Daoy (cell line): ENCODE measurements at places on chromosomes 7 and 10.

DNA sequence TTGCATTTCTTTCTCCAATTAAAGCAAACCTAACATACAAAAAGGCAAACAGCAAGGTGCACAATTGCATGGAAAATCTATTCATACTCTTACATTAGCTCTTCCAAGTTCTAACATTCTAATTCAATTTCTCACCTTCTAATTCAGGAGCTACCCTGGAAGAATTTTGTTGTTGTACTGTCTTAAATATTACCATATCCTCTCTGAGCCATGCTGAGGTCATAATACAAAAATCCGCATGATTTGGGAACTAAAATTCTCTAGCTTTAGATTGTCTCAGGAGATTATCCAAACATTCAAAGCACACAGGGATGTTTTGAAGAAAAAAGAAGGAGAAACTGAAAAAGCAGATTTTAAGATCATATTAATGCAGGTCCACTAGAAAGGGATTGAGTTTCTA, 229.9 kb downstream of the KIAA1217 start:
- no peak for DNase-seq

GRCh38 chr10:72242675-72243074, 26.6 kb upstream of the ASCC1 start:
- peak; percentile 64 for DNase-seq

DNA sequence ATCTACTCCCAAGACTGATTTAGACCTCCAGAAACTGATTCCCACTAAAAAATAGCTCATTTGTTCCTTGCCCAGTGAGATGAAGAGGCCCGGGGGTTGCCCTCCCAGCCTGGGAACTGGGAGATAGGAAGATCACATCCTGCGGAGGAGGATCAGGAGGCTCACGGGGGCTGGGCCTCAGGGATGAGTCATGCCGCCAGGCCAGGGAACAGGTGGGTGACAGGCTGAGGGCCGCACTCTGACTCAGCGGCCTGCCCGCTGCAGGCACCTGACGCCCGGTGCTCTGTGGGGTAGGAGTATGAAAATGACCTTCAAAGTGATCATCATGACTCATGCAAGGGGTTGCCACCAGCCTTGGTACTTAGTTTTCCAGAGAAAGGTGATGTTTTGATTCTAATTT, 104.5 kb upstream of the ZPBP start:
- DNase-seq = peak; percentile 90

DNA sequence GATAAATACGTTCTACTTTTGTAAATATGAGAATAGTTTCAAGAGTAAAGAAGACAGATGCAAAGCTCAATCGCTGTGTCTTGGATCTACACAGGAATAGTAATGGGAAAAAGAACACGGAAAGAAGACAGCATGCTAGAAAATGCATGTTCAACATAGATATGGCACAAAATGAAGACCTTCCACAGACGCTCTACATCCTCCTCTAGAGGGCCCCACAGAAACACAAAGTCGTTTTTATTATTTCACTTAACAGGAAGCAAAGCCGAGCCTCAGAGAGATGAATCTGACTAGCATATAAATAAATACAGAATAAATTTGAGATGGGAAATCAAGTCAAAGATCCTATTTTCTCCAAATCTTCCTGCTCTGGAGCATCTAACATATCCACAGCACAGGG, 292.6 kb downstream of the PARD3 start:
- peak; percentile 28 for DNase-seq

- DNase-seq = no peak
Measured at GRCh38 chr7:95316588-95316987, 7.7 kb downstream of the PON1 start.

DNA sequence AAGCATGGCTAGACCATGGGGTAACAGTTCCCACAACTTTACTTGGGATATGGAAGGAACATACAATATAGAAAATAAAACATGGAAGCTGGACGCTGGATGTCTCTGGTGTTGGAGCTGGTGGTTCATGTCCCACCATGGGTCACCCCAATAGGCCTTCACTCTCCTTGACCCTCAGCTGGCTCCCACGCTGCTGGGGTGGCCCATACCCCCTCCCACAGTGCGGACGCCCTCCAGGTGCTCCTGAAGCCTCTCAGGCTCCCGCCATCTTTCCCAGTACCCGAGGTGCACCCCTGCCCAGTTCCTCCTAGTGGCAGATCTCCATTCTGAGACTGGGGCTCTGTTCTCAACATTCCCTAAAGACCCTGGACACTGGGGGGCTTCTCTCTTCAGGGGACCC, 5.8 kb upstream of the CPA1 start:
- DNase-seq = no peak

DNA sequence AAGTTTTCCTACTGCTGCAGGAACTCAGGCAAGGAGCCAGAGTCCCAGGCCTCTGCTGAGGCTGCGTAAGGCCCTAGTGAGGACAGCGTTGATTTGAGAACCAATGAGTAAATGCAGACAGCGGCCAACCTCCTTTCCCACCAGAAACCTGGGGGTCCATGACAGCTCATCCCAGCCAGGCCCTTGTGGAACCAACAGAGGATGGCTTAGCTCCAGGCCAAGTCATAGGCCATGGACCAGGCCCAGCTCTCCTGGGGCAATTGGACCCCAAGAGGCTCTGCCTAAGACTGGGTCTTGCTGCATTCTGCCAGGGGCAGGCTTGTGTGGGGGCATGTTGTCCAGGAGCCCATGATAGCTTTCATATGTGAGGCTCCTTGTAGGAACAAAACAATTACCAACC, 65.4 kb upstream of the PPP1R3C start:
- DNase-seq = no peak

DNA sequence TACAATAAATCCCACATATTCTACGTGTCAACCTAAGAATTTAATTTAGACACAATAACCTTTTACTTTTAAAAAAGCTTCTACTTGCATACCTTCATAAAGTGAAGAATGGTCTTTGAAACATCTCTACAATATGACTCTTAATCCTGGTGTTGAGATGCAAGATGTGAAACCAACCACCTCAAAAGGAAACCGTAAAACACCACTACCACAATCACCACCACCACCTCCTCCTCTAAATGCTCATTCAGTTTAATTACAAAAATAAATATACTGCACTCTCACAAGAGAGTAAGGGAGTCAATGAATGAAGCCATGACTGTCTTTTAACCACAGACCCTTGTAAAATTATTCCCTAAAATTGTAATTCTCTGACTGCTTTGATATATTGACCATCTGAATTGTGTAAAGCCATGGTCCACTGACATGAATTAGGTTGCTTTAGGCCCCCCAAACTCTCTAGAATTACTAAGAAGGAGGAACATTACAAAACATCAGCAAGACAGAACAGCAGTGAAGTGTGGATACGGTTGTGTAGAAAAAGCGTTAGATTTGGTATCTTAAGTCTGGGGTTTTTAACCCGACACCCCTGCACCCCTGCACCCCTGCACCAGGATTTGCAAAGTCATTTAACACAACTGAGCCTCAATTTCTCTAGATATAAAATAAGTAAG, 171.4 kb downstream of the SFMBT2 start:
- DNase-seq = no peak

DNA sequence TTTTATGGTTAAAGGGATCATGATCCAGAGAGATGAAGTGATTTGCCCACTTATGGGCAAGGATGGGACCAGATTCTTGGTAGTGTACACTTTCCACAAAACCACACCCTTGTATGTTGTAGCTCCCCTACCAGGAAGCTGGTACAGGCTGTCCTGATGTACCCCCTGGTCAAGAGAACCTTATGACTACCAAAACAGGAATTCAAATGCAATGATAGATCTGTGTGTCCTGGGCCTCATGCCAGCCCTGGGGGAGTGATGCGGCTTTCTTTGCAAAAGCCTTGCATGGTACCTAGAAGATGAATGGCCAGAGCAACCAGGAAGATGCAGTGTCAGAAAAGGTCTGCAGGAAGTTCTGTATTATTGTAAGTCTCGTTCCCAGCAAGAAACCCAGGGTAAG, 94.9 kb upstream of the AGK start:
- DNase-seq = peak; percentile 27

DNA sequence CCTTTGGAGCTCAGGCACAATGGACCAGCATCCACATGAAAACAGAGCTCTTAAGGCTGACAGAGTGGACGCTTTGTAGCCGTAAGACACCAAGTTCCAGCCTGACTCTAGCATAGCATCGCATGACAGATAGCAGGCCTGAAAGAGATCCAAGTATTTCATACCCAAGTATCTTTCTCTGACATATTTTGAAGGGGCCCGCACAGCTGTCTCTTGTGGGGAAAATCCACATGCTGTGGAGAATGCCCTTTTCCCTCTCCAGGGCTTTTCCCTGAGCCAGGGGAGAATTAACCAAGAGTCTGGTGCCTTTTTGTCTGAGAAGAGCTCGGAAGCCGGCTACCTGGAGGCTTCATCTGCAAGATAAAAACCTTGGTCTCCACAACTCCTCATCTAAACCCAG, 51.0 kb downstream of the CFAP46 start:
- DNase-seq = no peak

GRCh38 chr7:15750727-15751126, 64.2 kb upstream of the MEOX2 start:
- DNase-seq = no peak

- DNase-seq = no peak
Measured at GRCh38 chr10:84407388-84408049, 79.1 kb downstream of the CCSER2 start.

GRCh38 chr7:64867863-64868440, 35.1 kb upstream of the ZNF273 start:
- DNase-seq = no peak

- no peak for DNase-seq
Measured at GRCh38 chr10:122864194-122864592, 15.2 kb downstream of the FAM24B start.

DNA sequence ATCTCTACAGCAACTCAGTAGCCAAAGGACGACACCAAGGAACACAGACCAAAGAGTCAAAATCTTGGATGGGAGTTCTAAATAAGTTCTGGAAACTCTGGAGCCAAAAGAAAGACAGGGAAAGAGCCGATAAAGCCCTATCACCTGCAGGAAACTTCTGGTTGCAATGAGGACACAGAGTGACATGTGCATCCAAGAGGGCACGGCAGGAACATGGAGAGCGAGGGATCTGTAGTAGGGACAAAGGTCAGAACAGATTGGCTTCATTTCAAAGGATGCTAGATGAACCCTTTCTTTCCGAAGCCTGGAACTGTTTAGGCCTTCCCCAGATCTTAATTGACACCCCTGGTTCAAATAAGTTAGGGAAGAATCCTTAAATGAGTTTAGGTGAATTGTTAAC, 39.5 kb downstream of the CACNA2D1 start:
- DNase-seq = no peak

- no peak for DNase-seq
Measured at GRCh38 chr7:39921506-39922175, 28.4 kb upstream of the CDK13 start.

DNA sequence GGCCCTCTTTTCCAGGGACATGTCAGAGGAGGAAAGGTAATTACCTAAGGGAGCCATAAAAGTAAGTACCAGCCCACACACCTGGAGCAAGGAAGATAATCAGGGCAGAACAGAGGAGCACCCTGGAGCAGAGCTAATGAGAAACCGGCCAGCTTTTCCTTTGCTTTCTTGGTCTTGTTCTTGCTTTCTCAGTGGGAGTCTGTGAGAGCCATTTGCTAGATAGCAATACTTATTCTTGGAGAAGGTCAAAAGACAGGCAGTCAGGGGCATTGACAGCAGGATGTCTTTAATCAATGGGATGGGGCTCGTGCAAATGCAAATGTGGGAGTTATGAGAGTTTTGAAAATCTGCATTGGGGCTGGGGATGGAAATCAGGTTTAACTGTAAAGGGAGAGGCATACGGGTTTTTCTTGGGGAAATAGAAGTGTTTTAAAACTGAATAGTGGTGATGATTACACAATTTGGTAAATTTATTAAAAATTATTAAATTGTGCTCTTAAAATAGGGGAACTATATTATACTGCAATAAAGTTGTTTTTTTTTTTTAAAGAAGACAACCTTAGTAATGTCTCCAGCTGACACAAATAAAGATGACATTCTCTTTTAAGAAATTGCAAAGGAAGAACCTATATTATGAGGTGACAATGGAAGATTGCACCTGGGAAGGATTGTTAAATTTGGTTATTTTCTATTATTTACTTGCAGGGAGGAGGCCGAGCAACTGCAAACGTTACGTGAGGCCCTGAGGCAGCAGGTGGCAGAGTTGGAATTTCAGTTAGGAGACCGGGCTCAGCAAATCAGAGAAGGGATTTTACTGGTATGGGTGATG, 35.6 kb upstream of the PPP1R17 start:
- DNase-seq = no peak

- peak; percentile 2 for DNase-seq
Measured at GRCh38 chr7:83824214-83824613, 175.3 kb upstream of the SEMA3E start.

DNA sequence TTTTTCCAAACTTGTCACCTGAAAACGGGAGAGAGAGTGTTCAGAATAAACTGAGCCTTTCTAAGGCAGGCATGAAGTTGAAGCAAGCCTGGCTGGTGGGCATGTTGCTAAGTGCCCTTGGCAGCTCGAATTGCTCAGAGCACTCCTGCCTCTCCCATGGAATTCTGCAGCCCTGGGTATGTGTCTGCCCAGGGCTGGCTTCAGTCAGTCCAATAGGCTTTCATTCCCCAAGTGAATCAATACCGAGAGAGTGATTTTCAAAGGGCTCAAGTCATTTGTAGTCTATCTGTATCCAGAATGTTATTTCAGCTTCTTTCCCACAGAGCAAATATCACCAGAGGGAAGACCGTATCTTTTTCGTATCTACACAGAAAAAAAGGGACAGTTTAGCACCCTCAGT, 415.5 kb upstream of the COBL start:
- no peak for DNase-seq

- DNase-seq = peak; percentile 95
Measured at GRCh38 chr7:93231799-93232672, at the start of gene VPS50. Gene VPS50 (plus strand): TSS chr7:93232366. CDS start chr7:93232468, 102 bp downstream.

DNA sequence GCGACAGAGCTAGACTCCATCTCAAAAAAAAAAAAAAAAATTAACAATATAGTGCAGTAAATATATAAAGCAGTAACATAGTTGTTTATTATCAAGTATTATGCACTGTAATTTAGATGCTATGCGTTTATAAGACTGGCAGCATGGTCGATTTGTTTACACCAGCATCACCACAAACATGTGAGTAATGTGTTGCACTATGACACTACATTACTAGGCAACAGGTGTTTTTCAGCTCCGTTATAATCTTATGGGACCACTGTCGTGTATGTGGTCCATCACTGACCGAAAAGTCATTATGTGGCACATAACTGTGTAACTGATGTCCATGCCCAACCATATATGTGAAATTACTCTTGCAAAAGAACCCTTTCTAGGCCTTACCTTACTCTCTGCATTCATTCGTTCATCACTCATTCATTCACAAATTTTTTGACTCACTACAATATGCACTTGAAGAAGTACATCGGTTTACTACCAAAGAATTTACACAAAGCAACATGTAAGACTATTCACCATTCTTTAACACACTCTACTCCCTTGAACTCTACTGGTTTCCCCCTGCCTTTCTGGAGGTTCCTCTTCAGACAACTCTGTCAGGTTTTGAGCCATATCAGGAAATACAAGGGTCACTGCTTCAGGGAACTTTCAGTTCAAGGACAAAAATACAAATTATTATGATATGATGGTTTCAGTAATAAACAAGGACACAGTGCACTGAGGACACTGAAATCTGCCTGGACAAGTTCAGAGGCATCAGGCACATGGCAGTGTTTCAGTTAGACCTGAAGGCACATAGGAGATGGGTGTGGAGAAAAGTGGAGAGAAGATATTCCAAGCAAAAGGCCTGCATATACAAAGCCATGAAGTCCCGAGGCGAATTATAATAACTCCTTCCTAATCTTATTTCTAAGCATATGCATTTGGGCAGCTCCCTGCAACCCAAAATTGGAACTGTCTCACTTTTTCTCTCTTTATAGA, 17.4 kb downstream of the ITGB1 start:
- DNase-seq = no peak
